ENCODE measurements at places on chromosomes 2 and 18.

GRCh38 chr2:215455958-215456357, 20.1 kb upstream of the FN1 start:
- no peak for DNase-seq

DNA sequence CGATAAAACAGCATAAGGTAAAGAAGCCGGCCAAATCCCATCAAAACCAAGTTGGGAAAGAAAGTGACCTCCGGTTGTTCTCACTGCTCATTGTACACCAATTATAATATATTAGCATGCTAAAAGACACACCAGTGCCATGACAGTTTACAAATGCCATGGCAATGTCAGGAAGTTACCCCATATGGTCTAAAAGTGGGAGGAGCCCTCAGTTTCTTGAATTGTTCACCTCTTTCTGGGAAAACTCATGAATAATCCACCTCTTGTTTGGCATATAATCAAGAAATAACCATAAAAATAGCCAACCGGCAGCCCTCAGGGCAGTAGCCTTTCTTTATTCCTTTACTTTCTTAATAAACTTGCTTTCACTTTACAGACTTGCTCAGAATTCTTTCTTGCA, 544.9 kb upstream of the SETBP1 start:
- DNase-seq, result no peak

DNA sequence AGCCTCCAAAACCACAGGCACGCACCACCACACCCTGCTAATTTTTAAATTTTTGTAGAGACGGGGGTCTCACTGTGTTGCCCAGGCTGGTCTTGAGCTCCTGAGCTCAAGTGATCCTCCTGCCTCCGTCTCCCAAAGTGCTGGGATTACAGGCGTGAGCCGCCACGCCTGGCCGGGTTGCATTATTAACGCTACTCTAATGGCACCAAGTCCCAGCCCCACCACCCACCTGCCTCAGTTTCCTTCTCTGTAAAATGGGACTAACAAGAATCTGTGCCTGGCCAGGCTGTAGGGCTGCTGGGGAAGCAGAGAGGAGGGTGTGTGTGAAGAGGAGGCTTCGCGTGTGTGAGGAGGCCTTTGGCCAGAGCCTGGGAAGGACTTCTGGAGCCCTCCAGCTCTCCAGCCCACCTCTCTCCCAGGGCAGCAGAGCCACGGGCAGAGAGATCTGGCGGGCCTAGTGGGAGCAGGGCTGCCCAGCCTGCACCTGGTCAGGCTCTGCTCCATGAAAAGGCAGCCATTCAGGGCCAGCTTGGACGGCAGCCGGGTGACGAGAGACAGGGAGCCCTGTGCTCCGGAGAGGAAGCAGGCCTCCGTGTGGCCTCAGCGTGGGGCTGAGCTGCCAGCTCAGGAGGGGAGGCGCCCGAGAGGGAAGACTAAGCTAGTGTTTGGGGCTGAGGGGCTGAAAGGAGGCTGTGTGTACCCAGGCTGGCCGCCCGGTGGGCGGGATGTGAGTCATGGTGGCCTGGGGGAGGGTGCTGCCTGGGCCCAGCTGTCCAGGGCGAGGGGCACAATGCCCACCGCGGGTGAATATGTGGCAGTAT, 7.4 kb upstream of the B3GNT7 start:
- DNase-seq, result no peak

- DNase-seq, result no peak
Observed at GRCh38 chr18:37084912-37085311, 256.0 kb downstream of the KIAA1328 start.

- DNase-seq, result no peak
Observed at GRCh38 chr2:174198846-174199564, 49.3 kb downstream of the OLA1 start.

- DNase-seq, result no peak
Observed at GRCh38 chr2:67234440-67234839, 162.7 kb upstream of the ETAA1 start.

DNA sequence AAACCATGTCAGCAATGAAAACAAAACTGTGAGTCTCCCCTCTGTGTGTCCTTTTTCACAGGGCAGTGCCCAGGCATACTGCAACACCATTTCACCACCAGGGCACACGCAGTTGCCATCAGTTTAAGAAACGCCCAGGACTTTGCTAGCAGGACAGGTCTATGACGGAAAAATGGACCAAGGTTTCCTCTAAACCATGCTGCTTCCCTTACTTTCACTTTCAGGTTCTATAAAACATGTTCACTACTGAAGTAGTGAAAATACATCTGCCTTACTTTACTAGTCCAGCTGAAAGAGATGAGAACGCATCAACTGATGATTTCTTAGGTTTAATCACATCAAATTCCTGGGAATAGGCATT, 110.5 kb downstream of the TCF4 start:
- peak; percentile 5 for DNase-seq

GRCh38 chr2:164028814-164029534, 293.2 kb upstream of the FIGN start:
- DNase-seq, result no peak

- DNase-seq, result no peak
Observed at GRCh38 chr2:120539937-120540718, 194.2 kb downstream of the INHBB start.

GRCh38 chr2:15614545-15615300, 23.1 kb downstream of the DDX1 start:
- no peak for DNase-seq

GRCh38 chr2:67108231-67108630, 288.9 kb upstream of the ETAA1 start:
- DNase-seq, result no peak
